Glomerular endothelial cell (primary cell): ENCODE measurements at places on chromosomes 16 and 17. TPM values are rescaled to one million over a fixed set of nuclear protein-coding genes. Genes with fewer than 3 reads are reported as not detected.

- no peak for DNase-seq
Observed at GRCh38 chr17:63986821-63987220, 11.3 kb upstream of the PRR29 start.

The CLEC10A gene
- total RNA-seq, result not detected in 2 replicates

GRCh38 chr17:30520882-30521281, 43.7 kb downstream of the GOSR1 start:
- no peak for DNase-seq

The OR2C1 gene
- total RNA-seq, result not detected in 2 replicates

DNA sequence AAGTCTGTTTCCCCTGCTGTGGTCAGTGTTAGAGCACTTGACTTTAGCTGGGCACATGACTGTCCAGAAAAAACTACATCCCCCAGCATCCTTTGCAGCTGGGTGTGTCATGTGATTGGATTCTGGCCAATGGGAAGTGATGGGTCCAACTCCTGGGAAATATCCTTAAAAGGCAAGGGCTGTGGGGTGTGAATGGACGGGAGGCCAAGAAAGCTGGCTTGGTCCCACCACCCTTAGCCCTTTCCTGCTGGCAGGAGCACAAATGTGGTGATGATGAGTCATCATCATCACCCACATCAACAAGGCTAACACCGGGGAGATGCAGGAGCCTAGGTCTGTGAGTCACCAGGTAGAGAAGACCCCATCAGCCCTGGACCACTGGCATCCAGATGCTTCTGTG, 341.7 kb downstream of the C16orf95 start:
- DNase-seq, result peak; percentile 84

DNA sequence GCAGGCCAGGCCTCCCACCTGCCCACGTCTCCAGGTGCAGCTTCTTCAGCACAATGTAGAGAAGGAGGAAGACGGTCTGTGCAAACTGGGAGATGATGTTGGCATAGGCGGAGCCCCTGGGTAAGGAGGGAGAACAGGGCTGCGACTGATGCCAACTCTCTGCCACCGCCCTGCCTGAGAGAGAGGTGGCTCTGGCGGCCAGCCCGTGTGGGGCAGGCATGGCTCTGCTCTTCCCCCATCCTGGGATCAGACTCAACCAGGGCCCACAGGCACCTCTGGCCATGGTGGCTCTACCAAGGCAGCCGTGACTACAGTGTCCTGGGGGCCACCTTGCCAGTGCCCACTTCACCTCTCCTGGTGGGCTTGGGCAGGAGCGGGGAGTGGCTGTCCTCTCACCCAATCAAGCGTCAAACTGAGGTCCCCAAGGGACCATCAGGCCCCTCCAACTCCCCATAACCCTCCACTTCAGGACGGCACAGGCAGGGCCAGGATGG, 8.6 kb downstream of the SLC47A2 start:
- DNase-seq, result no peak

- no peak for DNase-seq
Observed at GRCh38 chr17:8888704-8889302, 21.3 kb upstream of the PIK3R6 start.

DNA sequence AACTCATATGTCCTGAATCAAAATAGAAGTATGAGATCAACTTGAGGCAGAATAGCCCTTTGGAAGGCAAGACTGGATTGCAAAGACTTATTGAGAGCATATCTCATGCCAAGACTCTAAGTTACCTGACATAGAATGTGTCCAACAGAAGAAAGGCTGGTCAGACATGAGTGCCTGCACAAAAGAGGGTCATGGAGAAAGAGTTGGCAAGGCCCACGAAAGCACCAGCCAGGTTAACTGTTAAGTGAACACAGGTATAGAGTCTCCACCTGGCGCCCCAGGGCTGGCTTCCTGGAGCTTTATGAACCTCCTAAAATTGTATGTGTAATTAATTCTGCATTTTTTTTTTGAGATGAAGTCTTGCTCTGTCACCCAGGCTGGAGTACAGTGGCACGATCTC, 71.0 kb downstream of the CMC2 start:
- no peak for DNase-seq

DNA sequence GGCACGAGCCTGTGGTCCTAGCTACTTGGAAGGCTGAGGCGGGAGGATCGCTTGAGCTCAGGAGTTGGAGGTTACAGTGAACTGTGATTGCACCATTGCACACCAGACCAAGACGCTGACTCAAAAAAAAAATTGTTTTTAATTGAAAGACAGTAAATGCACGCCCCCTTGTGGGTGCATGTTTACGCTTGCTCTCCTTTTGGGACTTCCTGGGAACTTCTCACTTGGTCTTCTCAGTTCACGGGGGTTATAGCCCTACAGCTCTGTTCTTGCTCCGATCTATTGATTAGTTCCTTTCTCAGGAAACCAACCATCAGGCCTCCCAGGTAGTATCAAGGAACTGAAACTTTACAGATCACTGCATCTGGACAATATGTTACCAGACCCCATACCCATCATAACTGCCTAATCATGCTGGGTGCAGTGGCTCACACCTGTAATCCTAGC, 14.2 kb upstream of the RIPOR1 start:
- DNase-seq, result peak; percentile 72

The SENP3 gene
- total RNA-seq, result 60.7 and 79.5 TPM in 2 replicates

GRCh38 chr16:23924128-23924527, 88.3 kb downstream of the PRKCB start:
- no peak for DNase-seq

GRCh38 chr16:22665048-22665797, 148.7 kb upstream of the HS3ST2 start:
- DNase-seq, result no peak

The SETD6 gene
- total RNA-seq, result 3.7 and 16.2 TPM in 2 replicates

GRCh38 chr17:40303009-40303657, 5.8 kb upstream of the RARA start:
- DNase-seq, result no peak
